ENCODE measurements at places on chromosomes 16 and 17.

- DNase-seq = no peak
Observed at GRCh38 chr17:34249478-34249877, 5.6 kb upstream of the CCL2 start.

GRCh38 chr17:15270628-15271381 lies 5.7 kb upstream of the PMP22 start:
- no peak for DNase-seq

- no peak for DNase-seq
Observed at GRCh38 chr17:65994679-65995078, 197.3 kb downstream of the CEP112 start.

GRCh38 chr17:4635823-4636375 lies 5.6 kb downstream of the ALOX15 start:
- DNase-seq = no peak

- peak; percentile 76 for DNase-seq
Observed at GRCh38 chr16:117379-118365, 20.8 kb downstream of the NPRL3 start.

- DNase-seq = peak; percentile 53
Observed at GRCh38 chr17:39018267-39019134, 51.3 kb upstream of the FBXO47 start.

- no peak for DNase-seq
Observed at GRCh38 chr17:38617967-38618760, 12.4 kb upstream of the SRCIN1 start.

DNA sequence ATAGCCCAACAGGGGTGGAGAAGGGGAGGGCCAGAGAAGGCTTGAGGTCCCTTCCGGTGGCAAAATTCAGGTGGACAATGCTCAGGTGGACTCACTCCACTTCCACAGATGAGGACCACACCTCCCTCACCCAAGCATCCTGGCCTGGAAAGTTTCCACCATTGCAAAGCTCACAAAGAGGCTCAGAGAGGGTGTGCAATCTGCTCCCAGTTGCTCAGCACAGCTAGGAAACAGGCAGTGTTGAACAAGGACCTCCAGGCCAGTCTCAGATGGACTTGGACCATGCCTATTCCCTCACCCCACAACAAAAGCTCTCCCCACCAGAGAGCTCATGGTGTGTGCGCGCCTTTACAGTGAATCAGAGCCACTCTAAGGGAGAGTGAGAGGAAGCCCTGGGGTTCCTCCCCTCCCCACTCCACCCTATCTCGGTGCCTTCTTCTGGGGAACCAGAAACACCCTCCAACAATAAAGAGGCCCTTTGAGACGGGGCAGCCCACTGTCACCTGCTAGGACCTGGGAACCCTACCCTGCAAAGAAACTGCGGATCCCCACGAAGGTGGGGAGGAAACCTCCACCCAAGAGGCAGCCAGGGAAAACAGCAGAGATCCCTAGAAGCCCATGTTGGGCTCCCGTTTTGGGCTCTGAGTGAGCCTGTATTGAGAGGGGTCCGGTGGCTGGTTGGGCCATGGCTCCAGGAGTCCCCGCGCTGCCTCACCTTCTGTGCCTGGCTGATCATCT lies 1.6 kb downstream of the FAM83G start:
- peak; percentile 33 for DNase-seq
